Activated T-helper 2 cell treated with anti-CD3 and anti-CD28 coated beads, Interferon-gamma antibody, Interleukin-2, Interleukin-4, amounts not matched to agents 10 μg/mL and 5 μg/mL and 100 μg/mL, durations not matched to agents 14 hours and 24 hours and 36 hours (primary cell): ENCODE measurements at places on chromosomes 16 and 17. TPM values are rescaled to one million over a fixed set of nuclear protein-coding genes. Genes with fewer than 3 reads are reported as not detected.

- H3K4me1 ChIP-seq, result peaks cover 3% of the 10 kb centered on the region
- peaks cover 2% of the 10 kb centered on the region for H3K27me3 ChIP-seq
- no peaks in the 10 kb centered on the region for H3K36me3 ChIP-seq
These were observed 66.9 kb downstream of the COPRS start for GRCh38 chr17:31792007-31792585.

DNA sequence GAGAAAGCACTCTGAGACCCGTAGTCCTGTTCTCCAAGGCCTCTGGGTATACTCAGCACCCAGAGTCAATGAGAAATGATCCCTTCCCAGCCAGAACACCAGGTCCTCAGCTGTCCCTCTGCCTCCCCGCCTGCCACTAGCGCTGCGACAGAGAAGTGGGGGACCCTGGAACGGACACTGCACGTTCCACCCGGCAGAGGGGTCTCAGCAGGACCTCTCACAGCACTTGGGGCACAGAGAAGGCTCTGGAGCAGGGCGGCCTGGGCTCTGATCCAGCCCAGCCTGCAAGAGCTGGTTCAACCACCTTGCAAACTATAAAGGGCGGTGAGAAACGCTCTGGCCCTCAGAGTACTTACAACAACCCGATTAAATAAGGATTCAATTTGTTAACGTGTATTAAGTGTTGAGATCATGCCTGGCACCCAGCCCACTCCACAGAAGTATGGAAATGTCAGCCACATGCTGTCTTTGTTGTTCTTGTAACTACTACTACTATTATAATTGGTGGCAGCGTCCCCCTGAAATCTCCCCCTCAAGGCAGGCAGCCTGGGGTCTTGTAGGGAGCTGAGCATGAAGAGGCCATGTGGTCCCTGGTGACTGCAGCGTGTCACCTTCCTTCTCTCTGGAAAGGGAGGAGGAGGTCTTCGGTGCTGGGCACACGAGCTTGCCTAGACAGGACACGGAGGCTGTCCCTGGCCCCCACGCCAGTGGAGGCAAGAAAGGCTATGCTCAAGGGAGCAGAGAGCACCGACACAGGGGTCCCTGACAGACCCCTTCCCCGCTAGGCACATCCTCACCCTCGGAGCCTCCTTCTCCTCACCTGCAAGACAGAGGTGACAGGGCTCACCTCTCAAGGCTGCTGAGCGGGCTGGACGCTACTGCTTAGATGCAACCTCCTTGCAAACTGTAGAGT, 2.4 kb downstream of the OSGIN1 start:
- DNase-seq, result no peak
- H3K4me1 ChIP-seq, result peaks cover 12% of the 10 kb centered on the region
- H3K4me3 ChIP-seq, result no peak overlapping the region
- no peak overlapping the region for H3K27ac ChIP-seq
- peaks cover 10% of the 10 kb centered on the region for H3K27me3 ChIP-seq

- no peak overlapping the region for H3K4me3 ChIP-seq
- no peaks in the 10 kb centered on the region for H3K27me3 ChIP-seq
- no peak for DNase-seq
- H3K4me1 ChIP-seq, result no peaks in the 10 kb centered on the region
- no peak overlapping the region for H3K27ac ChIP-seq
These were observed 17.2 kb upstream of the CACNG1 start for GRCh38 chr17:67027031-67027628.

- peaks cover 52% of the 10 kb centered on the region for H3K36me3 ChIP-seq
- H3K4me1 ChIP-seq, result no peaks in the 10 kb centered on the region
- no peak overlapping the region for H3K4me3 ChIP-seq
- no peak for DNase-seq
These were observed 32.1 kb upstream of the SLC38A8 start for GRCh38 chr16:84074721-84075120.

Gene MEFV
- total RNA-seq, result 0.18 TPM in 1 of 2 replicates, not detected in the other

Gene MON1B
- 69.2 and 69.6 TPM in 2 replicates for total RNA-seq

DNA sequence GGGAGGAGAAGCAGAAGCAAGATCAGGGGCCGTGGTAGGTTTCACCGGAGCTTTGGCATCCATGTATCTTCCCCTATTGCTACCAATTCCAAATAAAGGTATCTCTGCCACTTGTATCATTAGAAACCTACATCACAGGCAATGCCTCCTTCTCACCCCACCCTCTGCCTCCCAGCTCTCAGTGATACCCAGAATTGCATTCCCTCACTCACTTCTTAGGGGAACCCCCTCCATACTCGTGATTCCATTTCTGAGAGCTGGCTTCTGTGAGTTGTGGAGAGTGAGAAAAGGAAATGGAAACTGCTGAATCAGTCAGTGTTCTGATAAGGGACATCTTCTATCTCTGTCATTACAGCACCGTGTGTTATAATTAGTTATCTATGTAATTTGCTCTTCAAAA, 2.3 kb upstream of the CCL3 start:
- no peak overlapping the region for H3K27ac ChIP-seq
- DNase-seq, result no peak
- peaks cover 40% of the 10 kb centered on the region for H3K4me1 ChIP-seq
- H3K27me3 ChIP-seq, result peaks cover 24% of the 10 kb centered on the region
- H3K36me3 ChIP-seq, result no peaks in the 10 kb centered on the region
- no peak overlapping the region for H3K4me3 ChIP-seq

DNA sequence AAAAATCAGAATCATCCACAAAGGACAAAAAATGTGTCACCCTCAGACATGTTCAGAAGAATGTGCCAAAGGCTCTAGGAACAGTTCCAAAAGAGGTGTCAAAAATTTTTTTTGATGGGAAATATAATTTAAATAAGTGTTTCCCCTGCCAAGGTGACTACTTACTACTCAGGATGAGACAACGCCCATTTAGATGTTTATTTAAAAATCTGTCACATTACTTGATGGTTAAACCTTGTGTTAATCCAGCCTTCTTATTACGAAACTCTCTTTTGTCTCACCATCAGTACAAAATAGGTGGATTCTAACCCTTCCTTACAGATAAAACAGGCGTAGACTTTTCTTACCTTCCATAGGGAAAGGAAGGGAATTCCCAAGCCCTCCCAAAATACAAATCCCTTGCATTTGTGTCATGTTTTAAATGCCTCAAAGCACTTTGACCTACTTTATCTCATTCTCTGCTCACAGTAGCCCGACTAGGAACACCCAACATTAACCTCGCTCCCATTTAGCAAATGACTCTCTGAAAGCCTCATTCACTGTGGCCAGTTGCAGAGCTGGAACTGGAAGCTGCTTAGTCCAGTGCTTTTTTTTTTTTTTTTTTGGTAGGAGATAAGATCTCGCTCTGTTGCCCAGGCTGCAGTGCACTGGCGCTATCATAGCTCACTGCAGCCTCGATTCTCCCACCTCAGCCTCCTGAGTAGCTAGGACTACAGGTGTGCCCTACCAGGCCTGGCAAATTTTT, 5.8 kb upstream of the GNA13 start:
- H3K4me1 ChIP-seq, result peaks cover 12% of the 10 kb centered on the region
- peaks cover 2% of the 10 kb centered on the region for H3K27me3 ChIP-seq
- H3K36me3 ChIP-seq, result no peaks in the 10 kb centered on the region

DNA sequence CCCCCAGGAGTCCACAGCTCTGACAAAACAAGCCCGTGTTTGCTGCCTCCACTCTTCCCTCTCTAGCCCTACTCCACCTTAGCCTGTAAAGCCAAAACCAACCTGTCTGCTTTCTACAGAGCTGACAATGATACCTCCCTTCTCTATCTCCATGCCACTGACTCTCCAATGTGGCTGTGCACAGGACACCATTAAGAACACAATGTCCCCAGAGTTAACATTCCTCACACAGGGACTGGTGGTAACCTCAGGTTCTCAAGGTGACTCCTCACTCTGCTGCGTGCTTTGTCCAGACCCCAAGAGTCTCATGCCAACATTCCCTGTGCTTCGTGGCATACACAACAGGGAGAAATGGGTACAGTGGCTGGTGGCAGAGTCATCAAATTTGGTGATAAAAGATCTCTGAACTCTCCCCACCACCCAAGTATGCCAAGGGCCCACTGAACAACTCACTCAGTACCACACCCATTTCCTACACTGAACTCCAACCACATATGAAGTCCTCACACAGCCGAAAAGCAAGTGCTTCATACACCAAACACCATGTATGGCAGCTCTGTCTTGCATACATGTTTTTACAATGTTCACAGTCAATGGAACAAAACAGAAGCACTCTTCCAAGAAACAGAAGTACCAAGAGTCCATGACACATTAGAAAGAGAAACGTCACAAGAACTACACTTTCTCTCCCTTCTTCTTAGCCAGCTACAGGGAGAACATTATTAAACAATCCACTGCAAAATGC, 21.1 kb downstream of the CSNK2A2 start:
- peaks cover 24% of the 10 kb centered on the region for H3K4me1 ChIP-seq
- H3K36me3 ChIP-seq, result peaks cover 80% of the 10 kb centered on the region
- H3K27ac ChIP-seq, result peak overlapping the region; percentile 70
- H3K27me3 ChIP-seq, result no peaks in the 10 kb centered on the region

DNA sequence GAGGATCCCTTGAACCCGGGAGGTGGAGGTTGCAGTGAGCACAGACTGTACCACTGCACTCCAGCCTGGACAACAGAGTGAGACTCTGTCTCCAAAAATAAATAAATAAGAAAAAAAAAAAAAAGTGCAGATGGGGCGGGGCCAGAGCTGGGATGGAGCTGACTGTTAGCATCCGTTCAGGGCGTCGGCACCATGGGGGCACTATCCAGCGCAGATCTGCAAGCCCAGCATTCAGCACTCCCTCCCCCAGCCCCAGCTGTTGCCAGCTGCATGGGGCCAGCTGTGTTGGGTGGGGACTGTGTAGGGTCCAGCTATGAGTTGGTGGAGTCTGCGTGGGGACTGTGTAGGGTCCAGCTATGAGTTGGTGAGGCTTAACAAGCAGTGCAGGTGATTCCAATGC, 13.3 kb downstream of the GPRC5C start:
- DNase-seq, result no peak
- no peak overlapping the region for H3K27ac ChIP-seq
- no peak overlapping the region for H3K4me3 ChIP-seq
- H3K4me1 ChIP-seq, result no peaks in the 10 kb centered on the region
- peaks cover 7% of the 10 kb centered on the region for H3K27me3 ChIP-seq

GRCh38 chr17:71217769-71218168, 903.1 kb upstream of the SOX9 start:
- DNase-seq, result no peak
- no peaks in the 10 kb centered on the region for H3K36me3 ChIP-seq
- no peak overlapping the region for H3K4me3 ChIP-seq
- H3K4me1 ChIP-seq, result no peaks in the 10 kb centered on the region
- H3K27me3 ChIP-seq, result no peaks in the 10 kb centered on the region
- no peak overlapping the region for H3K27ac ChIP-seq

DNA sequence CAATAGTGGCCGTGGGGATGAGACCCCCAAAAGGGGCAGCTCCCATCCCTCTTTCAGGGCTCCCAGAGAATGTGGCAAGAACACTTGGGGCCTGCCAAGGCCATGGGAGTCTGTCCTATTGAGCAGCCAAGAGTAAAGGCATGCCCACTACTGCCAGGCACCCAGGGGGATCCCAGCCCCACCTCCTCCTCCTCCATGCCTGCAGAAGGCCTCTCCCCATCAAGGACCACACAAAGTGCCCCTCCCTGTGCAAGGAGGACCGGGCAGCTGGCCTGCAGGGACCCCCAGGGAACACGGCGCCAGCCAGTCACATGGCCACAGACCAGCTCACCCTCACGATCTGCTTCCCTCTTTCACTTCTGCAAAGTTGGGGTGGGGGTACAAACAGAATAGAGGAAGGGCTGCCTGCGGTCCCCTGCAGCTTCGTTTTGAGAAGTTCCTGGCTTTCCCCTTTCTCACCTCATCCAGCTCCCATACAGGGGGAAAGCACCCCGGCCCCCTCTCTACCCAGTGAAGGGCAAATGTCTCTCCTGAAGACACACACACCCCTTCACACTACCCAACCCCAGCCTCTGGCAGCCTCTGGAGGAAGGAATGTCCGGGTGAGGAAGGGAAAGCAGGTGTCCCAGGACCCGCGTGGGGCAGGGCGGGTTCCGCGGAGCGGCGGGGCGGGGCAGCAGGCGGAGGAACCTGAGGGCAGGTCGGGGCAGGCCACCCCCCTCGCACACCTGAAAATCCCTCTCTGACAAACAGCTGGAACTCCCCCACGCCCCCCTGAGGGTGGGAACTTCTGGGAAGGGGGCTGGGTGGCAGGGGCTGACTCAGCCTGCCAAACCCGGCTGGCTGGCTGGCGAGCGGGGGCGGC, 2.0 kb downstream of the PPP1R9B start:
- no peaks in the 10 kb centered on the region for H3K27me3 ChIP-seq
- peaks cover 42% of the 10 kb centered on the region for H3K4me1 ChIP-seq
- DNase-seq, result no peak
- peak overlapping the region; percentile 89 for H3K27ac ChIP-seq
- peak overlapping the region; percentile 95 for H3K4me3 ChIP-seq

DNA sequence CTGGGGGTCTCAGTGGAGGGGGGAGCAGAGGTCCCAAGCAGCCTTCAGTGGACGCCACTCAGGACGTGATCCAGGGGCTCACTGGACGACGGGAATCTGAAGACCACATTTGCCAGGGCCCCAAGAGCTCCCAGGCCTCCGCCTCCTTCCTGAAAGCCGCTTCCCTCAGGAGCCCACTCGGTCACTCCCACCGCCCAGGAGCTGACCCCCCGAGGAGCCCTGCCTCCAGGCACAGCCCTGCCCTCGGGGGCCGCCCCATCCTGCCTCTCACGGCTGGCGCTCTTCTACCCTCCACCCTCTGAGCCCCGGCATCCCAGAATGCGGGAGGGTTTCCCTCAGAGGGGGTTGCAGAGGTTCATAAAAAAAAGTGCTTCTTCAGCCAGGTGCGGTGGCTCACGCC, 24.2 kb downstream of the TIMM22 start:
- H3K4me1 ChIP-seq, result no peaks in the 10 kb centered on the region
- H3K27me3 ChIP-seq, result no peaks in the 10 kb centered on the region
- no peak for DNase-seq

GRCh38 chr17:37518826-37519225, 29.1 kb downstream of the DUSP14 start:
- peaks cover 53% of the 10 kb centered on the region for H3K36me3 ChIP-seq
- H3K27ac ChIP-seq, result no peak overlapping the region
- H3K4me1 ChIP-seq, result peaks cover 8% of the 10 kb centered on the region
- H3K4me3 ChIP-seq, result no peak overlapping the region

GRCh38 chr17:17186051-17186450, 20.1 kb downstream of the PLD6 start:
- peak overlapping the region; percentile 67 for H3K4me3 ChIP-seq
- peaks cover 56% of the 10 kb centered on the region for H3K4me1 ChIP-seq
- peak; percentile 62 for DNase-seq

DNA sequence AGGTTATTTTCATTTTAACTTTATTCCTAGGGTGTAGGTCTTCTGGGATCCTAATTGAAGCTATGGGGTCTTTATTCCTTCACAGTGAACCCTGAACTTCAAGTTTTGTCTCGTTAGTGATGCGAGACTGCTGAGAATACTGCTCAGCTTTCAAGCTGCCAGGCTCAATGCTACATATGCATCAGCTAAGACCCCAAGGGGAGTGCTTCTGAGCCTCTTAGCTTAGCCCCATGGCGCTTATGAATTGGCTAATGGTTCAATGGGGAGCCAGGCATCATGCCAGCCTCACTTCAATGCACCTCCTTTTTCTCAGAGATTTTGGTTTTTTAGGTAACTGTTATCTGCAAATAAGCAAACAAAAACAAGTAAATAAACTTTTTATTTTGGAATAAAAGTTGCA, 94.1 kb upstream of the SIAH1 start:
- H3K4me1 ChIP-seq, result no peaks in the 10 kb centered on the region
- H3K27ac ChIP-seq, result no peak overlapping the region
- H3K36me3 ChIP-seq, result no peaks in the 10 kb centered on the region
- H3K4me3 ChIP-seq, result no peak overlapping the region
